Cardiac muscle cell (in vitro differentiated cells and primary cell): ENCODE measurements at places on chromosomes 1 and 21. TPM values are rescaled to one million over a fixed set of nuclear protein-coding genes. Genes with fewer than 3 reads are reported as not detected.

DNA sequence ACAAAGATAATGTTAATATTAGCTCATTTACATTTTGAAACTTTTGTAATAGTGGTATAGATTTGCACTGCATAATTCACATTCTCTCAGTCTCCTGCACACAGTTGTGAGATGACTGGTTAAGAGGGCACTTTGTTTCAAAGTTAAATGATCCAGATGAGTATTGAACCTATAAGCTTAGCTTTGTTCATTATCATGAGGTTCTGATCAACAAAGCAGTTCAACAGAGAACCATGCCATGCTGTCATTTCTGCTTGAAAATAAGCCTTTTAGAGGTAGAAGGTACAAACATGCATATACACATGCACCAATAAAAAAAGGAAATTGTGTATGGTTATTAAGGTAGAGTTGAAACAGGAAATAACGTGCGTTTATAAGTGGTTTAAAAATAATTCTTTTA is 4.8 kb downstream of the RAP1A start:
- no peak for DNase-seq

GRCh38 chr1:178101654-178102053 is 7.8 kb downstream of the RASAL2 start:
- peak; percentile 76 for DNase-seq

DNA sequence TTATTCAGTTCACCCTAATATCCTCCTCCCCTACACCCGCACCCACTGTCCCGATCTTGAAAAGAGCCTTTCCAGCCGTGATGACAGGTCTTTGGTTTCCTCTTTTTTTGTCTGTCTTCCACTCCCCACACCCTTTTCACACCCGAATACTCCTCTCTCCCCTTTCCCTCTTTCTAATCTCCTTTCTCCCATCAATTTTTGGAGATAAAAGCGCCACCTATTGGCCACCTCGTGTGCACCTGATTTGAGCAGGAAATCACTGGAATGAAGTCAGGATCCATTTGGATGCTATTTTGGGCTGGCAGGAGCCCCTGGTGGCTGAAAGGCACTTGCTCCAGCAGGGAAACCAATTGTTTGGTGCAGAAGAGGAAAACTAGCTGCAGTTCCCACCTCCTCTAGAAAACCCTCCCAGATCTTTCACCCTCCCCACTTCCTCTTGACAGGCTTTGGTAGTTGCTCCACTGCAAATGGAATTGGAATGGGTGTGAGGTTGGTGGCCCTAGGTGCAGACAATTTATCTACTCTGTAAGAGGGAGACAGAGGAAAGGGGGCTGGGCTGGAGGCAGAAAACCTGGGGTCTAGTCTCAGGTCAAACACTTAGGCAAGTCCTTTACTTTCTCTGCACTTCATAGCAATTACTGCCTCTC is 8.4 kb downstream of the FOXE3 start:
- peak; percentile 60 for DNase-seq

GRCh38 chr1:13228343-13228781 is 2.4 kb upstream of the PRAMEF18 start:
- no peak for DNase-seq

DNA sequence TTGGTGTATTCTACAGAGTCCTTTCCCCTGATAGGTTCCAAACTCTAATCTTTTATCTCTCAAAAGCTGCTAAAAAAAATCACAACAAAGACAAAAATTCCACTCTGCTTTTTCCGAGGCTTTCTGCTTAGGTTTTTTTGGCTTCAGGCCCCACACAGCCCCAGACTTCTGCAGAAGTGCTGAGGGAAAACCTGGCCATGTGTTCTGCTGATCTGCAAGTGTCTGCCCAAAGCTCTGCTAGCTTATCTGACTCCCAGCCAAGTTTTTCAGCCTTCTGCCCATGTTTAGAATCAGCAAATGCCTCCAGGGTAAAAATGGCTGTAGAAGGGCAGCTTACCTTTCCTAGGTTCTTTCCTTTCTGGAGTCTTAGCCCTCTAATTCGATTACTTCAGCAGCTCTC is 28.4 kb downstream of the DISP3 start:
- no peak for DNase-seq

GRCh38 chr1:107649023-107649422 is 316.0 kb downstream of the VAV3 start:
- DNase-seq, result no peak

- DNase-seq, result no peak
These were observed 89.2 kb downstream of the PLXNA2 start for GRCh38 chr1:208154679-208155642.

DNA sequence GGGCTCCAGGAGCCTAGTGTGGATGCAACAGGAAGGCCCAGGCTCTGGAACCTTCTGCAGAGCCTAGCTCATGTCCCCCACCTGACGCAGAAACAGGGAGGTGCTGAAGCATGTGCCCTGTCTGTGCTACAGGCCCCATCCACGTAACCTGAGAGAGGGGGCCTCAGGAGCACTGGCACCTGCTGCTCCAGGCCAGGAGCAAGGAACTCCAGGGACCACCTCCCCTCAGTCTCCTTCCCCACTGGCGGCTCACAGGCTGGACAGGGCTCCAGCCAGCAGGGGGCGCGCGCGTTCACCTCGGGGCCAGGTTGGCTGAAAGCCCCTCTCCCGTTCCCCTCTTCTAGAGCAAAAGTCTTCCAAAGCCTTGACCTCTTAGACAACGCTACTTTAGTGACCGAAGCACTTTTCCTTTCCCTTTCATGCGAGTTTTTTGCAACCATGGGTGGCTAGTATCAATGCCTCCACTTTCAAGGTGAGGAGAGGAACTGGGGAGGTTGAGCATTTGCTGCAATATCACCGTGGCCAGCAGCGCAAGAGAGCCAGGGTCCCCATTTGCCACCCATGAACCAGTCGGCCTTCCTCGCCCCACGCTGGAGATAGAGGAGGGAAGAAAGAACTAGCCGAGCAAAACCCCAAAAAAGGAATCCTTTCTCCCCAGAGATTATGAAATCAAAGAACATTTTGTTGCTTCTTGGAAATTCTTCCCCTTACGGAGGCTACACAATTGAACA is 52.4 kb upstream of the GPR157 start:
- DNase-seq, result peak; percentile 78

GRCh38 chr1:206445911-206446356 is 24.3 kb upstream of the IKBKE start:
- no peak for DNase-seq

The RHEX gene
- polyA plus RNA-seq, result 7.3 and 28.6 TPM in 2 replicates

DNA sequence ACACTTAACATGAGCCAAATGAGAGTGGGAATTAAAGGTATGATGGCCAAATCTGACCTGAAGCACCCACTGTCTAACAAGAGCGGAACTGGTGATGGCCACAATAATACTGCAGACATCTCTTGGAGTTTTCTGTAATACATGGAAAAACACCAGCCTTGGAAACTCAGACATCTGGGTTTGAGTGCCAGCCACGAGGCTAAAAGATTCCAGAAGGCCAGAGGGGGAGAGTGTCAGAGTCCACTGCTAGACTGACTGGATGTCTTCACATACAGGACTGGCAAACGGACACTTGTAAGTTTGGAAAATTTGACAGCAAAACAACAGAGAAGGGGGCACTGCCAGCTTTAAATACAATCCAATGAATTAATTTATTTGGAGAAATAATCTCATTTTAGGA is 175.1 kb downstream of the ADSS2 start:
- peak; percentile 9 for DNase-seq

The SEMA4A gene
- 0.65 and 2.9 TPM in 2 replicates for polyA plus RNA-seq

GRCh38 chr1:113390871-113391648 is 745 bp downstream of the MAGI3 start:
- DNase-seq, result peak; percentile 22

The CELA3A gene
- polyA plus RNA-seq, result not detected in 2 replicates

DNA sequence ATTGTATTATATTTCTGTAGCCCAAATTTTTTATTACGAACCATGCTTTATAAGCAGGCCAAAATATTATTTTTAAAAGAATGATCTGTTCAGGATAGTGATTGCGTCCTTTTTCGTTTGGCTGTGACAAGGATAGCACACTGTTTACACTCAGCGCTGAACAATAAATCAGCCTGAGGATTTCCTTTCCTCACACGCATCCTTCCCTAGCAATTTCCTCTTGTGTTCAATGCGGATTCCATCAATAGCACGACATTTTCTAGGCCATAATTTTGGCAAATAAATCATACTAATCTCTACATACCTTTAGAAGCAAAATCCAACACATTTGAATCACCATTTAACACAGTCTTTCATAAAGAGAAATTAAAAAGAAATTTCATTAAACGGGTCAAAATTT is 1.6 kb upstream of the VAV3 start:
- no peak for DNase-seq

GRCh38 chr1:37983546-37983945 is 6.3 kb downstream of the SF3A3 start:
- DNase-seq, result no peak

DNA sequence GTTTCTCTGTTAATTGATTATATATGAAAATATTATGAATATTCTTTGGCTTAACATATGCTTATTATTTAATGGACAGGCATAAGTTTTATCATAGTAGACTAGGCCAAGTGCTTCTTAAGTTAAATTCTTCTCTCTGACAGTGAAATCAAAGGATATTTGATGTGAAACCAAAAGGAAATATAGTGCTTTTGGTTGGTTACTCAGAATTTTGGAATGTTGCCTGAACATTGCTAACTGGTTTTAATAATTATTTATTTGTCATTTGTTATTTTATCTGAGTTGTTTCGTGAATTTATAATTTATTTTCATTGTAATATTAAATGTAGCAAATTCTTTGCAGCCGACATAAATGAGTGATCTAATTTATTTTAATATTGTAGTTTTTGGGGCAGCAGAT is 18.3 kb downstream of the HOOK1 start:
- no peak for DNase-seq

DNA sequence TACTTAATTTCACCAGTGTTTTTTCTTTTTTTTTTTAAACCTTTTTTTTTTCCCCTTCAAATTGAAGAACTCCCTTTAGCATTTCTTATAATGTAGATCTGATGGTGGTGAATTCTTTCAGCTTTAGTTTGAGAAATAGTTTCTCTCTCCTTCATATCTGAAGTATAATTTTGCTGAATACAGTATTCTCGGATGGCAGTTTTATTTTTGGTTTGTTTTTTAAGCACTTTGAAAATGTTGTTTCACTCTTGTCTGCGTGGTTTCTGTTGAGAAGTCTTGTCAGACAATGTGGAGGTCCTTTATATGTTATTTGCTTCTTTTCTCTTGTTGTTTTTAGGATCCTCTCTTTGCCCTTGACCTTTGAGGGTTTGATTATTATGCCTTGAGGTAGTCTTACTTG is 135.1 kb downstream of the RPS6KC1 start:
- DNase-seq, result no peak

The CHRNB2 gene
- polyA plus RNA-seq, result not detected in 2 replicates

GRCh38 chr1:67138813-67139499 is 4.2 kb upstream of the C1orf141 start:
- DNase-seq, result no peak

- no peak for DNase-seq
These were observed 451.9 kb upstream of the VAMP3 start for GRCh38 chr1:7319196-7319595.

The PLA2G2D gene
- not detected in 2 replicates for polyA plus RNA-seq

GRCh38 chr1:193592317-193592716 is 405.9 kb upstream of the B3GALT2 start:
- no peak for DNase-seq

GRCh38 chr1:186658999-186659398 is 21.2 kb downstream of the PTGS2 start:
- DNase-seq, result no peak

The RHCE gene
- polyA plus RNA-seq, result 3.3 and 4.9 TPM in 2 replicates

- no peak for DNase-seq
These were observed 15.9 kb downstream of the DUSP10 start for GRCh38 chr1:221725735-221726672.

GRCh38 chr1:202323731-202324130 is 18.0 kb downstream of the UBE2T start:
- DNase-seq, result no peak

DNA sequence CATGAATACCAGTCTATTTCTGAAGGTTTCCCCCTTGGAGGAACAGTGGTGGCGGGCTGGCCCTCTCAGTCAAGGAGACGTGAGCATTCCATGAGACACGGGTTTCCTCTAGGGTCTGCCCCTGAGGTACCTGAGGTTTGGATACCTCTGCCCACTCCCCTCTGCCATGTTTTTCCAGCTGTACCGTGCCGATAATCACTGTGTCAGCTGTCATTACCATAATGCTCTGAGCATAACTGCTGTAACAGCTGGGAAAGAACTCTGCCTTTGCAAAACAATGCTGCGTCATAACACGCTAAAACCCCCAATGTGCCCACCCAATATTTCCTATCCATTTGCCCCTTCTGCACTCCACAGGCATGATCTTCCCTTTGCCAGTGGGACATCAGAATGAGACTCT is 425.1 kb downstream of the KIF26B start:
- DNase-seq, result no peak

The HPCAL4 gene
- polyA plus RNA-seq, result 0.06 TPM in 1 of 2 replicates, not detected in the other

GRCh38 chr1:154497026-154497806 is 4.8 kb upstream of the TDRD10 start:
- DNase-seq, result peak; percentile 32

DNA sequence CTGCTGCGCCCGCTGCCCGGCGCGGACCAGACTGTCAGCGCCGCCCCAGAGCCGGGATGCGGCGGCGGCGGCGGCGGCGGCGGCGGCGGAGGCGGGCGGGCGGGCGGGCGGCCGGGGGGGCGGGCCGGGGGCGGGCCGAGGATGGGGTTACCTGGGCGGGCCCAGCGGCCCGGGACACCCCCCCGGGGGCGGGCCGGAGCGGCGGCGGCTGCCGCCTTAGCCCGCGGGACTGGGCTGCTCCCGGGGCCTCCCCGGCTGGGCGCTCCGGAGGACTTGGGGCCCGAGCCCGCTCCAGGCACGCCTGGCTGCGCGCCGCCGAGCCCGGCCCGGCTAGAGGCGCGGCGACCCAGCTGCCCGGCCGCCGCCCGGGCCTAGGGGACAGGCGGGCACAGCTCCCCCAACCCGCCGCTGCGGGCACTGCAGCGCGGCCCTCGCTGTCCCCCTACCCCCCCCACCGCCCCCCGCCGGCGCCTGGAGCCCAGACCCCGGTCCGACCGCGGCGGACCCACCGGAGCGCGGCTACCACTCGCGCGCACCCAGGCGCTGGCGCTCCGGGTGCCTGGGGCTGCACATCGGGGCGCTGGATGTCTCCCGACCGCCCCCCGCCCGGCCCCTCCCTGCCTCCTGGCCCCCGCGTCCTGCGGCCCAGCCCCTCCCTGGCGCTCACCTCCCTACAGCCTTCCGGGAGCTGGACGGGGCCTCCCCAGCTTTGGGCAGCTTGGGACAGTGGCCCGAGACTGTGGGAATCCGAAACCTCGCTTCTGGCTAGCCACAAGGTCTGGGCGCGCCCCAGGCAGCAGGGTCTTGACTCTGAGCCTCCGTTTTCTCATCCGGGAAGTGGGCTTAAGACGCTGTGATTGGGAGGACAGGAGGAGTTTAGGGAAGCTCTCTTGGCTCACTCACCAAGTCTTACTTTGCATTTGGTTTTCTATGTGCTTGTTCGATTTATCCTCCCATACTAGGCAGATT is at the start of gene WNT4:
Gene WNT4, minus strand, starts transcription at position 33 of the 969 bp plus-strand sequence. CDS start 175 bp downstream, outside the sequence.
- peak; percentile 33 for DNase-seq

The HLCS gene
- polyA plus RNA-seq, result 12.4 and 17.8 TPM in 2 replicates

GRCh38 chr1:201888282-201889089 is at the start of gene SHISA4:
Gene SHISA4 (plus strand): TSS chr1:201888898. CDS start chr1:201888995, 97 bp downstream.
- DNase-seq, result peak; percentile 54

DNA sequence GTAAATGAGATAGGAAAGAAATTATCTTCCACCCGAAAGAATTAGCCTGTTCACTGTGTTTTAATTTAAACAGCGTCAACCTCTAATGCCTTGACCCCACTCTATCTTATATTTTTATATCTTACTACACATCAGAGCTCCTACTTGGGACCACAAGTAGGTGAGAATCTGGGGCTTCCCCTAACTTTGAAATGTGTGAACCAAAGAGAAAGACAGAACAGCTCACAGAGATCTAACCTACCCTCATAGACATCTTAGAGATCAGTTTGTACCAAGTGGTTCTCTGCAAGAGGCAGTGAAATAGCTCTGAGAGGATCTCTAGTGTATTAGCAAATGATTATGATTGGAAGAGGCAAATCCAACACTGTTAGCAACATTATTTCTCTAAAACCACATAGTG is 31.0 kb upstream of the IFI16 start:
- no peak for DNase-seq
